ENCODE measurements at places on chromosomes 4 and X.

- DNase-seq: no peak
Observed at GRCh38 chrX:153884136-153884535, 1.8 kb downstream of the L1CAM start.

GRCh38 chr4:150423074-150423473 lies 158.9 kb upstream of the MAB21L2 start:
- no peak for DNase-seq

GRCh38 chr4:176052744-176053143 lies 12.9 kb upstream of the WDR17 start:
- DNase-seq: no peak

- DNase-seq: no peak
Observed at GRCh38 chrX:128816919-128817318, 706.4 kb downstream of the SMARCA1 start.

- no peak for DNase-seq
Observed at GRCh38 chr4:98838977-98839618, 89.8 kb downstream of the EIF4E start.

DNA sequence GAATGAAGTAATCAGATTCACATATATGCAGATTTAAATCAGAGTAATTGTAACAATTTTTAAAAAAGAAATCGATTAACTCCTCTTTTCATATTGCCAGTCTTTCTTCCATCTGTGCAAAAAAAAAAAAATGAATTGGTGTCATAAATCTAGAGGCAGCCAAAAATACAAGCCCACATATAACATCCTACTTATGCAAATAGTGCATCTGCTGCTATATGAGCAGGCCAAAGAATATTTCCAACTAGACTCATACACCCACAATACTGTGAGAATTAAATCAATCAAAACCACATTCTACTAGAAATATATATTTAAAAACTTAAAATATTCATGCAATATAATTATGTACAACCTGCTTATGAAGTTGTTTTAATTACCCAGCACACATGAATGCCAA lies 298.1 kb upstream of the TRAM1L1 start:
- no peak for DNase-seq

All from bone marrow (tissue), 2 donors.